ENCODE measurements at places on chromosomes 7 and 10. TPM values are rescaled to one million over a fixed set of nuclear protein-coding genes. Genes with fewer than 3 reads are reported as not detected.

Gene SLC13A1
- total RNA-seq, result not detected

Gene SMURF1
- 30.0 TPM for total RNA-seq

Gene FAM25C
- total RNA-seq, result not detected

Gene HYAL4
- 0.14 TPM for total RNA-seq
